Activated CD4-positive, alpha-beta T cell treated with anti-CD3 and anti-CD28 coated beads, Interleukin-2, amount 10 ng/mL, durations not matched to agents 7 days and 5 days (primary cell): ENCODE measurements at places on chromosomes 3 and 15. TPM values are rescaled to one million over a fixed set of nuclear protein-coding genes. Genes with fewer than 3 reads are reported as not detected.

DNA sequence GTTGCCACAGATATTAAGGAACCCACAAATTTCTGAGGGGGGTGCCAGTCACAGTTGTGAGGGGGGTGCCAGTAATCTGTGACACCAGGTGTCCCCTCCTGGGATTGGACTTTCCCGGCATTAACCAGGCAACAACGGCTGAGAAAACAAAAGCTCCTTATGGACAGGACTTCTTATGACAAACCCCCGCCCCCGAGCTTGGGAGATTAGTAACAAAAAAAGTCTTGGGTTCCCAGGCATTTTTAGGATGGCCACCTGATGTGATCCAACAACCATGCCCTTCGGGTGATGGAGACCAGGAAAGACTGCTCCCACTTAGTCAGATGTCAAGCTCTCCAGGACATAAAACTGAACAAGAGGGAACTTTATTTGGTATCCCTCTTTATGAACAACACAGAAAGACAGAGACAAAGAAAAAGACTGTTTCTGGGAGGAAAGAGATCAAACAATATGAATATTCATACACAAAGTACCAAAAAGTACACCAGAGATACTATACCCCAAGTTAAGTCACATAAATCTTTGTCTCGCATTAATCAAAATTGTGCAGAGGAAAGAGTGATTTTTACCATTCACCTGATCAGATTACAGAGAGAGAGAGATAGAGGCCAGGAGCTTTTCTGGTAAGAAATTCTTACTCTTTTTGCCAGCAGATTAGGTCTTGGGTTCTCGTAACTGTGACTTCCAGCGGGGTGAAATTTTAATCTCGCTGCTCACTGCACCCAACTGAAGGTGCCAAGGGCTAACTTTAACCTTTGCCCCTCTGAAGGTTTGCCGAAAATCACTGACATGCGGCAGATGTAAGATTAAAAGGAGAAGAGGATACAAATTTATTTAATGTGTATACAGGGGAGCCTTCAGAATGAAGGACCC is 61.6 kb downstream of the OSTN start:
- no peaks in the 10 kb centered on the region for H3K36me3 ChIP-seq
- no peak for DNase-seq
- no peak overlapping the region for H3K27ac ChIP-seq
- H3K4me3 ChIP-seq, result no peak overlapping the region
- peaks cover 2% of the 10 kb centered on the region for H3K27me3 ChIP-seq

The RAD51 gene
- 59.9 TPM for total RNA-seq

DNA sequence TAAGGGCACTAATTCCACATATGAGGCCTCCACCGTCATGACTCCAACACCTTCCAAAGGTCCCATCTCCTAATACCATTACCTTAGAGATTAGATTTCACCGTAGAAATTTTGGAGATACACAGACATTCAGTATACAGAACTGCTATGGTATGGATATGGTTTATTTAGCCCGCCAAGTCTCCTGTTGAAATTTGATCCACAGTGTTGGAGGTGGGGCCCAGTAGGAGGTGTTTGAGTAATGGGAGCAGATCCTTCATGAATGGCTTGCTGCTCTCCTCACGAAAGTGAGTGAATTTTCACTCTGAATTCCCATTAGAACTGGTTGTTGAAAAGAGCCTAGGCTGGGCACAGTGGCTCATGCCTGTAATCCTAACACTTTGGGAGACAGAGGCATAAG is 7.4 kb downstream of the MKRN3 start:
- H3K4me3 ChIP-seq, result no peak overlapping the region
- peaks cover 2% of the 10 kb centered on the region for H3K36me3 ChIP-seq
- no peaks in the 10 kb centered on the region for H3K4me1 ChIP-seq
- no peaks in the 10 kb centered on the region for H3K27me3 ChIP-seq
- H3K27ac ChIP-seq, result no peak overlapping the region

- no peak for DNase-seq
- no peak overlapping the region for H3K4me3 ChIP-seq
Measured at GRCh38 chr15:69158201-69158842, 2.1 kb upstream of the GLCE start.

DNA sequence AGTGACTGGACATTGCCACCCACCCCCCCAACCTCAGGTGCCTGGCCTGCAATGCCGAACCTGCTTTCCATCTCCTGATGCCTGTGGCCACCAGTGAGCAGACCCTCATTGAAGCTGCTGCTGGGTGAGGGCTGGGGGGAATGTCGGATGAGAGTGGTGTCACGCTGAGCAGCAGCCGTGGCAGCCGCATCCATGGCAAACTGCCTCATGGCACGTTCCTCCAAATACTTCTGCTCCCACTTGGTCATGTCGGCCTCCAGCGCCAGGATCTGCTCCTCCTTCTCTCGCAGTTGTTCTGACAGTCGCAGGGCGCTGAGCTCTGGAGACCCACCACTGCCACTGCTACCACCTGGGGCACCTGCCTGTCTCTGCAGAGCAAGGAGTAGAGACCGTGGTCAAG is 14.2 kb downstream of the AMOTL2 start:
- no peaks in the 10 kb centered on the region for H3K36me3 ChIP-seq
- H3K4me3 ChIP-seq, result no peak overlapping the region
- DNase-seq, result no peak
- peaks cover 17% of the 10 kb centered on the region for H3K27me3 ChIP-seq
- no peak overlapping the region for H3K27ac ChIP-seq
- peaks cover 16% of the 10 kb centered on the region for H3K4me1 ChIP-seq

The LIPH gene
- total RNA-seq, result not detected

The PRSS50 gene
- not detected for total RNA-seq

DNA sequence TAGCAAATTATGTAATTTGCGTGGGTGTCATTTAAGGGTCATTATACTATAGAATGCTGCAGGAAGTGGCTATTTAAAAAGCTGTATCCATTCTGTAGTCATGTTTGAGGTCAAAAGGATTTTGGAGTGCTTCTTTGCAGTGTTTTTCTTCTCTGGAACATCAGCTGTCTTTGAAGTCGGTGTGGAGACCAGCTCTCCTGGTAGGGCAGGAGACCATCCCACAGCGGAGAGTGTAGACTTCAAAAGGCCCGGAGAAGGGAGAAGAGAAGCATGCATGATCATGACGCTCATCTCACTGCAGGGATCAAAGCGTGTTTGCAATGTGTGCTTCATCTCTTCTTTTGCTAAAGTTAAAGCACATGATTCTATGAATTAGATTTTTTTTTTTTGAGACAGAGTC is 19.9 kb downstream of the PXK start:
- no peak overlapping the region for H3K4me3 ChIP-seq
- DNase-seq, result no peak
- peaks cover 84% of the 10 kb centered on the region for H3K4me1 ChIP-seq
- H3K36me3 ChIP-seq, result peaks cover 24% of the 10 kb centered on the region
- H3K27ac ChIP-seq, result peak overlapping the region; percentile 72

The PAQR5 gene
- not detected for total RNA-seq

GRCh38 chr3:98612587-98612986 is 19.2 kb upstream of the CPOX start:
- H3K36me3 ChIP-seq, result no peaks in the 10 kb centered on the region
- peaks cover 13% of the 10 kb centered on the region for H3K27me3 ChIP-seq
- H3K27ac ChIP-seq, result no peak overlapping the region
- no peak overlapping the region for H3K4me3 ChIP-seq
- DNase-seq, result no peak

GRCh38 chr3:172904711-172905373 is 154.3 kb downstream of the ECT2 start:
- no peaks in the 10 kb centered on the region for H3K27me3 ChIP-seq
- no peaks in the 10 kb centered on the region for H3K36me3 ChIP-seq
- no peak overlapping the region for H3K4me3 ChIP-seq
- no peak for DNase-seq
- no peaks in the 10 kb centered on the region for H3K4me1 ChIP-seq

The KLHL40 gene
- not detected for total RNA-seq

- H3K4me1 ChIP-seq, result peaks cover 4% of the 10 kb centered on the region
- no peak overlapping the region for H3K4me3 ChIP-seq
- H3K36me3 ChIP-seq, result no peaks in the 10 kb centered on the region
- H3K27me3 ChIP-seq, result peaks cover 20% of the 10 kb centered on the region
Measured at GRCh38 chr15:58182460-58183163, 44.4 kb downstream of the AQP9 start.

The SMAD6 gene
- 0.40 TPM for total RNA-seq

GRCh38 chr3:72288955-72289691 is 504.2 kb upstream of the PROK2 start:
- H3K27ac ChIP-seq, result no peak overlapping the region
- H3K4me3 ChIP-seq, result peak overlapping the region; percentile 16
- peaks cover 10% of the 10 kb centered on the region for H3K27me3 ChIP-seq
- peaks cover 12% of the 10 kb centered on the region for H3K4me1 ChIP-seq
- no peaks in the 10 kb centered on the region for H3K36me3 ChIP-seq

- no peak overlapping the region for H3K27ac ChIP-seq
- no peaks in the 10 kb centered on the region for H3K36me3 ChIP-seq
- H3K27me3 ChIP-seq, result no peaks in the 10 kb centered on the region
- H3K4me3 ChIP-seq, result no peak overlapping the region
Measured at GRCh38 chr3:63046580-63046979, 171.4 kb upstream of the CADPS start.

- H3K4me1 ChIP-seq, result peaks cover 7% of the 10 kb centered on the region
- no peak overlapping the region for H3K27ac ChIP-seq
- no peak for DNase-seq
- no peaks in the 10 kb centered on the region for H3K36me3 ChIP-seq
Measured at GRCh38 chr3:192869131-192870031, 48.3 kb downstream of the MB21D2 start.

- DNase-seq, result no peak
- no peaks in the 10 kb centered on the region for H3K4me1 ChIP-seq
- H3K27me3 ChIP-seq, result peaks cover 14% of the 10 kb centered on the region
- no peak overlapping the region for H3K27ac ChIP-seq
- H3K36me3 ChIP-seq, result no peaks in the 10 kb centered on the region
Measured at GRCh38 chr3:115549071-115549470, 74.2 kb upstream of the GAP43 start.

DNA sequence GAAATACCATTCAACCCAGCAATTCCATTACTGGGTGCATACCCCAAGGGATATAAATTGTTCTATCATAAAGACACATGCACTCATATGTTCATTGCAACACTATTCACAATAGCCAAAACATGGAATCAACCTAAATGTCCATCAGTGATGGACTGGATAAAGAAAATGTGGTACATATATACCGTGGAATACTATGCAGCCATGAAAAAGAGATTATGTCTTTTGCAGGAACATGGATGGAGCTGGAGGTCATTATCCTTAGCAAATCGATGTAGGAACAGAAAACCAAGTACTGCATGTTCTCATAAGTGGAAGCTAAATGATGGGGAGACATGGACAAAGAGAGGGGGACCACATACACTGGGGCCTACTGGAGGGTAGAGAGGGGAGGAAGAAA is 5.5 kb upstream of the MYRIP start:
- H3K27ac ChIP-seq, result no peak overlapping the region
- H3K27me3 ChIP-seq, result peaks cover 35% of the 10 kb centered on the region
- H3K4me3 ChIP-seq, result no peak overlapping the region
- no peak for DNase-seq
- peaks cover 5% of the 10 kb centered on the region for H3K4me1 ChIP-seq
- no peaks in the 10 kb centered on the region for H3K36me3 ChIP-seq

GRCh38 chr3:85725809-85726208 is 767.0 kb downstream of the CADM2 start:
- H3K4me1 ChIP-seq, result no peaks in the 10 kb centered on the region
- H3K36me3 ChIP-seq, result no peaks in the 10 kb centered on the region
- H3K27ac ChIP-seq, result no peak overlapping the region

GRCh38 chr3:17752876-17753631 is 10.6 kb upstream of the TBC1D5 start:
- H3K27me3 ChIP-seq, result peaks cover 21% of the 10 kb centered on the region
- DNase-seq, result no peak
- no peak overlapping the region for H3K27ac ChIP-seq
- peaks cover 25% of the 10 kb centered on the region for H3K4me1 ChIP-seq
- H3K36me3 ChIP-seq, result no peaks in the 10 kb centered on the region
- H3K4me3 ChIP-seq, result no peak overlapping the region

- no peak overlapping the region for H3K27ac ChIP-seq
- peaks cover 7% of the 10 kb centered on the region for H3K27me3 ChIP-seq
- no peaks in the 10 kb centered on the region for H3K36me3 ChIP-seq
- H3K4me1 ChIP-seq, result no peaks in the 10 kb centered on the region
- DNase-seq, result no peak
Measured at GRCh38 chr15:52280326-52281084, 15.1 kb downstream of the MYO5C start.

- no peaks in the 10 kb centered on the region for H3K27me3 ChIP-seq
- no peak for DNase-seq
- no peaks in the 10 kb centered on the region for H3K4me1 ChIP-seq
- H3K4me3 ChIP-seq, result no peak overlapping the region
- H3K36me3 ChIP-seq, result no peaks in the 10 kb centered on the region
Measured at GRCh38 chr3:95595416-95596075, 1218.8 kb upstream of the EPHA6 start.

- no peak for DNase-seq
- H3K27me3 ChIP-seq, result no peaks in the 10 kb centered on the region
- no peaks in the 10 kb centered on the region for H3K36me3 ChIP-seq
- no peak overlapping the region for H3K27ac ChIP-seq
- H3K4me1 ChIP-seq, result peaks cover 14% of the 10 kb centered on the region
Measured at GRCh38 chr3:189842681-189843602, 211.8 kb downstream of the TP63 start.

DNA sequence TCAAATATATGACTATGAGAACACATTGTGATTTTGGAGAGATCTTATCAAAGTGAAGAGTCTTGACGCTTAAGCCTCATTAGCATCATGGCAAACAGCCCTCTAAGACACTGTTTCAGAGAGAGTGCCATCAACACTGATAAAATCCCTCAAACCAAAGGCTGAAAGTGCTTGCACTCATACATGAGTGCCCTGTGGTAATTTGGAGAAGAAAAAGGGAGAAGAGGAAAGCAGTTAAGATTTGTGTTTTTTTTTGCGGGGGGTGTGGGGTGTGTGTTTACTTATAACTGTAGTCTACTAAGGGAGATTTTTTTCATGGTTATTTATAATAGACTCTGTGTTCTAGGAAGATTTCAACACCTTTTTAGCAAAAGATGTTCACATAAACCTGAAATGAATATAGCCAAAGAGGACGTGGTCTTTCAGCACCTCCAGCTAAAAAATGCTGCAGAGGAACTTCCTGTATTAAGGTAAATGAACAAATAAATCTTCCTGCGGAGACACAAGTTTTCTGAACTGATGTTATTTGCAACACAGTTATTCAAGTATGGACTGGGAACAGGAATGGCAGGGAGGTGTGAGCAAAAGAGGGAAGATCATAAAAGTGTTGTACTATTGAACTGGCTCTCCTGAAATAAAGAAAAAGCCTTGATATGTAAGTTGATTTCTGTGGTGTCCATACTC is 81.9 kb upstream of the TGFBR2 start:
- no peak overlapping the region for H3K27ac ChIP-seq
- H3K4me1 ChIP-seq, result peaks cover 13% of the 10 kb centered on the region
- H3K27me3 ChIP-seq, result no peaks in the 10 kb centered on the region
- no peak overlapping the region for H3K4me3 ChIP-seq

The ZNF385D gene
- not detected for total RNA-seq

- H3K27ac ChIP-seq, result peak overlapping the region; percentile 6
- H3K4me3 ChIP-seq, result no peak overlapping the region
- no peak for DNase-seq
- H3K36me3 ChIP-seq, result no peaks in the 10 kb centered on the region
Measured at GRCh38 chr3:100455841-100456550, 36.4 kb upstream of the TMEM45A start.

GRCh38 chr3:196168808-196169391 is 42.3 kb downstream of the ZDHHC19 start:
- H3K27me3 ChIP-seq, result no peaks in the 10 kb centered on the region
- no peak overlapping the region for H3K4me3 ChIP-seq
- H3K27ac ChIP-seq, result no peak overlapping the region
- H3K36me3 ChIP-seq, result no peaks in the 10 kb centered on the region
- peaks cover 2% of the 10 kb centered on the region for H3K4me1 ChIP-seq

The IQCF5 gene
- total RNA-seq, result not detected
